ENCODE measurements at places on chromosomes 11 and 22.

DNA sequence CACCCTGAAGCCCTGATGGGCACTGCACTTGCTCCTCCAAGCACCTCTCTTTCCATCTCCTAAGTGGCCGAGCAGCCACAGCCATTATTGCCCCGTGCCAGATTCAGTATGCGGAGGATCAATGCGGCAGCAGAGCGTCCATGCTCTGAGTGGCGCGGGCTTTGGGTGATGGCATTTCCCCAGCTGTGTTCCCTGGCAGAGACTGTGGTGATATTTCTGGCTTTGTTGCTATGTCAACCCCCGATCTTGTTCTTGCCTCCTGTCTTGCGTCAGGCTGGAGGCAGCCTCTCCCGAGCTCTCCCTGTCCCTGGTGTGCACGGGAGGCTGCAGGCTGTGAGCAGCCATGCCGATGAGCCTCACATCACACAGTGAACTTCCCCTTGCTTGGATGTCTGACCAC, 1018.6 kb downstream of the TBC1D22A start:
- DNase-seq, result no peak

- no peak for DNase-seq
These were observed 361.6 kb downstream of the GUCY1A2 start for GRCh38 chr11:106656646-106657045.

DNA sequence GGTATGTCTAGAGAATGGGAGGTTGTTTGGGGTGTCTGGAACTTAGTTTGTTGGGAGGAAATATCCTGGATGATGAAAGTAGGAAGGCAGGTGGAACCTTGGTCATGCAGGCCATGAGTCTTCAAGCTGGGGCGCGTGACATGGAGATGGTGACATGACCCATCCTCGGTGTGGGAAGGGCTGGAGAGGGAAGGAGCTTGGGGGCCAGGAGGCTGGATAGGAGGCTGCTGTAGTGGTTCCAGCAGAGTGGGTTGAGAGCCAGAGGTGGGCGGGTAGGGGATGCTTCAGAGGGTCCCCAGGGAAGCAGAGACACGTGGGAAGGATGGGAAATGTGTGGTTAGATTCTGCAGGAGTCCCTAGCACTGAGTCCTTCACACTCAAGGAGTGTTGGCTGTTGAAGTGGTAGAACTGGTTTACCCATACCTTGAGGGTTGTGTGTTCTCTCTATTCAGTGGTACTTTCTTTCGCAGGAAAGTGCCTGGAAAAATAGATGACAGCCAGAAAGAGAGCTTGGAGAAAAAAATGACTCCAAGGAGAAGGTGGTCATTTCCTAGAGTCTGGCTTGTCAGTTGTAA, 56.8 kb downstream of the LDLRAD3 start:
- DNase-seq, result no peak

GRCh38 chr11:118629761-118630661, 22.6 kb downstream of the PHLDB1 start:
- DNase-seq, result no peak

GRCh38 chr11:111703576-111703975, 62.6 kb downstream of the PPP2R1B start:
- DNase-seq, result no peak

- DNase-seq, result no peak
These were observed 47.2 kb downstream of the MRGPRX2 start for GRCh38 chr11:19013181-19013857.

DNA sequence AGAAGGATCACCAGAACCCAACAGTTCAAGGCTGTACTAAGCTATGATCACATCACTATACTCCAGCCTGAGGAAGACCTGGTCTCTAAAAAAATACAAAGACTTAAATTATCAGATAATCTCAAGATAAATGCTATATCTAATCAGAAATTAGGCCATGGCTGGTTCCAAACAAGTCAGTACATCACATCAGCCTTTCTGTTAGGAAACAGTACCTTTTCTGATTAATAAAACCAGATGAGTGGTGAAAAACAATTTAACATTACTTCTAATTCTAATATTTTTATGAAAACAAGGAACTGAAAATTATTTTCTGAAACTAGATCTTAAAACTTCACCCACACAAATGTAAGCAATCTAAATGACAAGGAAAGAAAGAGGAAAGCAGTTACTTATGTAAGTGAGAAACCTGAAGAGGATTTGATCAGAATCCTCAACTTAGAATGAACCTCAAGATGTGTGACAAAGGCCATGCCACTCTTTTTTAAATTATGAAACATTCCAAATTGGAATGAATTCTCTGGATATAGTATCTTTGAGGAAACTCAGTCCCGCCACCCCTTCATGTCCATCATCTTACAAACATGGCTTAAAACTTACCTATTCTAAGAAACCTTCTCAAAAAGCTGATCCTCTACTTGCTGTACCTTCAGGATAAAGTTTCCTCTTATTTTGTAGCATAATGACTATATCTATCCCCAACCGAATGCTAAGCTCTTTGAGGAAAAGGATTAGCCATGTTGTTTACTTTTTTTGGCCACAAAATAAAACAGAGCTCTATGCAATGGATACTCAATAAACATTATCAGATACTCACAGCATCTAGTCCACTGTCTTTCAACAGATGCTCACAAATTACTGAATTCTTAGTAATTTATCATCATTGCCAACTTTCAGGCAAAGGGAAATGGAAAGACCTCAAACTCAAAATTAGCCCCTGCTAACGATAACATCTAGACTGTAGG, 132.0 kb downstream of the MRTFA start:
- no peak for DNase-seq

DNA sequence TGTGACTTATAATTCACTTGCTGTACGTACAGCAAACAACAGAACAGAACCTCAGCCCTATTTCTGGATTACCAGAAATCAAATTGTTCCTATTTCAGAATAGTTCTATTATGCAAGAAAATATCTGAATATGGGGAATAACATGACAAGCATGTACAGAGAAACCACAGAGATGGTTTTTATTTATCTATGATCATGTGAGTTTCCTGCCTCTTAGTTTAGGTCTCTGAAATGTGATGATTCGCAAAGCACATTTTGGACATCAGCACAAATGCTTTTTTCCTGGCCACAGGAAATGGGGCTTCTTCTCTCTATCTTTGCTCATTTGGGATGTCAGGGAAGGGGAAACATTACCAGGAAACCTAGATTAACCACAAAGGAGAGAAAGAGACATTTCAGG, 266.7 kb upstream of the CTSC start:
- no peak for DNase-seq

GRCh38 chr22:40592352-40593113, 44.0 kb downstream of the MRTFA start:
- no peak for DNase-seq

DNA sequence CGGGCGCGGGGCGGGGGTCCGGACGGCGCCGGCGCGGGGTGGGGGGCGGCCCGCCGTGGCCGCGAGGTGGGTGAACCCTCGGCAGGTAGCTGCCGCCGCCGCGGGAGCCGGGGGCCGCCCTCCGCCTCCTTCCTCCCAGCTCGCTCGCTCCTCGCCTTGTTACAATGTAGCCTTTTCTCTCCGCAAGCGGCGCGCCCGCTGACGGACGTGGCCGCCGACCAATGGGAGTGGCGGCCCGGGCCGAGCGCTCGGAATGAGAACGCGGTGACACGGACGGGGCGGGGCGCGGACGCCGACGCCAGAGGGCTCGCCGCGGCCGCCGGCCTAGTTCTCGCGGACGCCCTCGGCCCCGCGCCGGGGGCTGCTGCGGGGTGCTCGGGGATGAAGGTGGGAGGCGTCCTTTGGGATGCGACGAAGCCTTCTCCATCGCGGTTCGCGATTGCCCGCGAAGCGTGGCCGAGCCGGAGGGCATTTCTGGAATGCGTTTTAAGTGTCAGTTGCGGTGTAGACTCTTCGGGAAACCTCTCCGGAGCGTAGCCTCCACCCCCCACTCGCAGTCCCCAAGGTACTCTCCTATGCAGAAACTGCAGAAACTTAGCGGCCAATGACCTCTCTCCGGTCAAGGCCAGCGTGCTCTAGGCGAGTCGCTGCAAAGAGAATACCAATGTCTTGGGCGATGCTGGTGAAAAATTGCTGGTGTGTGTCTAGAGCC, 734 bp downstream of the PRDM11 start:
- DNase-seq, result peak; percentile 94

GRCh38 chr11:46948378-46949131, 12.0 kb downstream of the CSTPP1 start:
- DNase-seq, result no peak

DNA sequence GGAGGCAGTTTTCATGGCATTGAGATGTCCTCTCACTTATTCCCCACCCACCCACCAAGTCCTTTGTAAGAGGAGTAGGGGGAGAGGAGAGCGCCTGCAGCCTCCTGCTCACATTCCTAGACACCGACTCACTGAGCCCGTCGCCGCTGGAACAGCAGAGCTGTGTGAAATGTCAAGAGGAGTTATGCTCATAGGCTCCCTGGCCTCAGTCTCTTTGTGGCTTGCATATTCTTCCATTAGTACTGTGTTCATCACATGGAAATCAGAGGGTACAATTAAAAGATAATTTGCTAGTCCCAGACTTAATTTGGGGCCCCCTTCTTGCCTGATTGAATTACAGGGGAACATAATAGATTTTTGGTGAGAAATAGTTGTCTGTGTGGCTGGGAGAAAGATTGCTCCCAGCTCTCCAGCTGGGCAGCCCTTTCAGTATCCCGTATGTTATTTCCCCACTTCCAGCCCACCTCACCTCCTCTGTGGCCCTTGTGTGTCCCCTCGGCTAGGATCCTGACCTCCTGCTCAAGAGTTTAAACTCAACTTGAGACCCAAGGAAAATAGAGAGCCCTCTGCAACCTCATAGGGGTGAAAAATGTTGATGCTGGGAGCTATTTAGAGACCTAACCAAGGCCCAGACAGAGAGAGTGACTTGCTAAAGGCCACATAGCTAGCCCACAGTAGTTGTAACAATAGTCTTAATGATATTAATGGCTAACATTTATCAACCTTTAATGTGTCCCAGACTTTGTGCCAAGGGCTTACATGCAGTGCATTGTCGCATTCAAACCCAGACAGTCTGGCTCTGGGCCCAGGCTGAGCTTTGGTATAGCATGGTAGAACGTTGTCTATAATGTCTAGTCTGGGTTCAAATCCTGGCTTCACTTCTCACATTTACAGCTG, 32.2 kb downstream of the LIMK2 start:
- peak; percentile 34 for DNase-seq

DNA sequence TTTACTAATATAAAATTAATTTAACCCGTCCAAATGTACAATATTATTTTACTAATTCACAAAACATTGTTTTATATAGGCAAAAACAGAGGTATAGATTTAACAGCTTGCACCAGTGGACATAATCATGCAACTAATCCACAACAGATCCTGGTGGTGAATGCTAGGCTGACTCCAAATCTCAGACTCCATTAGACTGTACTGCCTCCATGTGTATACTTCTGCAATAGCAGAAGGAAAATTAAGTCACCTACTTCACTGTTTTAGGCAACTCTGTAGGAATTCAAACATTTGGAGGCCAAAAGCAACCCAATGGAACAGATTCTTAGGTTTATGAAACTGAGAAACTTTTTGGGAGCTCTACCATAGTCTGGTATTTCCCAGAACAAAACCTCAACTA, 30.0 kb upstream of the RAB39A start:
- DNase-seq, result no peak

DNA sequence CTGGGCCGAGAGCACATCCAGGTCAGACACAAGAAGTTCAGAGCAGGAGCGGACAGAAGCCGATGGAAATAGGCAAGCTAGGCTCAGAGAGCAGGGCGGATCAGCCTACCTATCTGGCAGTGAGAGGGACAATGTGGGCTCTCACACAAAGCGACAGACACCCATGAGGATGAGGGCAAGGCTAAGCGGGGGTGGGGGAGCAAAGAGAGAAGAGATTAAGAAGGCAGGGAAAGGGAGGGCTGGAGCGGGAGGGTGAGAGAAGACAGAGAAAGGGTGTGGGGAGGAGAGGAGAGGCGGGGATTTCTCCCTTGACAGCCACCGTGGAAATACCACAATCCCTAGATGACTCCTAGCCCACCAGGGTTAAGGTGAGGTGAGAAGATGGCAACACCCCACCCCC, 57.9 kb downstream of the BUD13 start:
- no peak for DNase-seq

- no peak for DNase-seq
These were observed 40.9 kb upstream of the SCUBE2 start for GRCh38 chr11:9132203-9132878.

GRCh38 chr11:46321757-46322156, 25.5 kb upstream of the DGKZ start:
- no peak for DNase-seq

- DNase-seq, result peak; percentile 40
These were observed 50.9 kb downstream of the CDKN1C start for GRCh38 chr11:2834503-2835273.

DNA sequence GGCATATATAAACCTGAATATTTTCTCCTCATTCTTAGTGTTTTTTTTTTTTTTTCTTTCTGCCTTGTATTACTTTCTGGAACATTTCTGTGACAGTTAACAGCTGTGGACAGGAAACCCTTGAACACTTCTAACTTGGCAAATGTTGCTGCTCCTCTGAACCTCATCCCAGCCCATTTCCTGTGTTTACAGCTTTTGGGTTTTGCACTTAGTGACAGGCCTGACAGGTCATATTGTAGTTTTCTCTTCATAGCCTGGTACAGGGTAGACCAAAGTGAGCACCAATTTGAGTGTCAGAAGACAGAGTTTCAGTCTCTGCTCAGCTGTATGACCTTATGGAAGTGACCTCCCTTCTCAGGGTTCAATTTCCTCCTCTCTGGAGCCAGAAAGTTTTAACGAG, 91.6 kb downstream of the STIM1 start:
- peak; percentile 44 for DNase-seq

DNA sequence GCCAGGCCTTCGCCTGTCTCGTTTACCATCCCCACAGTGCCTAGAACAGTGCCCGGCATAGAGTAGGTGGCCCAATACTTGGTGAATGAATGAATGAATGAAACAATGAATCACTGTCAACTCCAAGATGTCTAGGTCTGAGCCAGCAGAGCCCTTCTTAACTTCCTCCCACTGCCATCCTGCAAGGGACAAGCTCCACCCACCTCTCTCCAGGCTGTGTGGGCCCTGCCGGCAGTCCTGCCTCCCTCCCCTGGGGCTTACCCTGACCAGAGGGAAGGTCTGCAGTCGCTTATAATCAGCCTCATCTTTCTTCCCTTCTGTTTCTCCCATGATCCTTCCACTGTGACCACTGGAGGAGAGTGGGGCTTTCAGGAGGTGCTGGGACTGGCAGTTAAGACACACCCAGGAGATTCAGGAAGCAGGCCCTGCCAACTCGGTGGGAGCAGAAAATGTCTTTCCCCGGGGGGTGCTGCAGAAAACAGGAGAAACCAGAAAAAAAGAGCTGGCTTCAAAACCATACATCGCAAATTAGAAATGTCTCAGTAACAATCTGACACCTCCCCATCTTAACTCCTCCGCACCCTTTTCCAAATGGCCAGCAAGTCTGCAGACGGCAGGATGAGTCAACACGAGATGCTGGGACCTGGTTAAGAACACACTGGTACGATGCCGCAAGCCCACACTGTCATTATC, 11.4 kb downstream of the DNAL4 start:
- DNase-seq, result no peak

Data from uterus (tissue), 4 donors.